Suppressor macrophage treated with lipopolysaccharide for 4 hours (primary cell): ENCODE measurements at places on chromosomes 16 and 17.
A peak's percentile ranks its signal among the peaks of the same experiment; 100 is the strongest.

GRCh38 chr17:47210105-47210504 lies 957 bp downstream of the MYL4 start:
- DNase-seq: no peak

DNA sequence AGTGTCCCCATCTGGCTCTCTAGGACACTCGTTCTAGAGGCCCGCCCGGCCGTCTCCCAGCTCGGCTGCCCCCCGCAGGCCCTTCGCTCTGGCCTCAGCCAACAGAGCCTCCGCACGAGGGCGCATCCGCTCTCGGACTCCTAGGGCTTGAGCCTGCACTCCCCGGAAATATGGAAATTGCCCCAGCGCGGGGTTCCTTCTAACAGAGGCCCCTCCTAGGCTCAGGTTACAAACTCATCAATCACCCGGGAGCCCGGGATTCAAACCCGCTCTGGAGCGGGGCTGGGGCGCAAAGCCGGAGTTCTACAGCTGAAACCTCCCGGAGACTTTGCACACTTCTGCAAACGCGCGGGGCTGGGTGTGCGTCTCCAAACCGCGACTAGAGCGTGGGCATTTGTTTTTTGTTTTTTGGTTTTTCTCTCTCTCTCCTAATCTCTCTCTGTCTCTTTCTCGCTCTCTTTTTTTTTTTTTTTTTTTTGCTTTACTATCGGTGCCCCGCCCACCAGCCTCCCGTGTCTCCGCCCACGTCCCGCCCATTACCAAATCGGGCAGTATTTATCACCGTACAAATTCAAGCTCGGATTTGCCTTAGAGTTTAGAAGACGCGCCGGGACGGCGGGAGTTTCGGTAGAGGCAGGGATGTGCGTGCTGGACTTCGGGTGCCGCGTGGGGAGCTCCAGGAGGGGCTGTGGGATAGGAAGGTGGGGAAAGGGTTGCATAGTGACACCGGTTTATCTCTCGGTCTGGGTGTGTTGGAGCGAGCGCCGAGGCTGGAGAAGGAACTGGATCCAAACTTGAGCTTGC lies 2.4 kb upstream of the FOXL1 start:
- DNase-seq: peak; percentile 51

- peak; percentile 57 for DNase-seq
Observed at GRCh38 chr17:80791758-80792284, 199.8 kb upstream of the CHMP6 start.

- no peak for DNase-seq
Observed at GRCh38 chr17:27878776-27879562, 14.2 kb downstream of the LYRM9 start.

- no peak for DNase-seq
Observed at GRCh38 chr17:7018331-7018964, 4.4 kb upstream of the BCL6B start.

DNA sequence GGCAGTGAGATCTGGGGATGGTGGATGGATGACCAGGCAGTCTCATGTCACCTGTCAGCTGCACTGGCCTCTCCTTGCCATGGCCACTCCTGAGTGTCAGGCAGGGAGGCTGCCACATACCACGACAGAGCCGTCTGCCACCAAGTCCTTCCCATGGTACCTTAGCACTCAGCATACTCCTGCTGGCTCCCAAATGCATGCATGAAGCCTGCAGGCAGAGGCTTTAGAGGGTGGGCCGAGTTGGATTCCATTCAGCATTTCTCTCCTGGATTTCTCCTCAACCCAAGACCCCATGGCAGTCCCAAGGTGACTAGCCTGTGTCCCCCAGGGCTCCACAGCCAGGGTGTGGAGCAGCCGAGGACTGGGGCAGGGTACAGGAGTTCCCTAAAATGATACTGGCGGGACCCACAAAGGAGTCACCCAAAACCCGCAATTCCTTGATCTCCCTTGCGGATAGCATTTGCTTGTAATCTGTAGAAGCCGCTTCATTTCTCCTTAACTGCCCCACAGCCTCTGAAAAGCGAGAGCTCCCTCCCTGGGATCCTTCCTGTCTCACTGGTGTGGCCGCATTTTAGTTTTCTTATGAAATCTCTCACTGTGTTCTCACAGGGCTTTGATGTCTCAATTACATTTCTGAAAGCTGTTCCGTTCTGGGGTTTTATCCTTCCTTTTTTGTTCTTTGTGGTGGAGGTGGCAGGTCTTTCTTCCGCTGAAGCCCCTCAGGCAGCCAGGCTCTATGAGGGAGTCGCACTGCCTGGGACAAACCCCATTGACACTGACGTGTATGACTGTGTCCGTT lies 141.4 kb downstream of the SOCS1 start:
- peak; percentile 34 for DNase-seq

DNA sequence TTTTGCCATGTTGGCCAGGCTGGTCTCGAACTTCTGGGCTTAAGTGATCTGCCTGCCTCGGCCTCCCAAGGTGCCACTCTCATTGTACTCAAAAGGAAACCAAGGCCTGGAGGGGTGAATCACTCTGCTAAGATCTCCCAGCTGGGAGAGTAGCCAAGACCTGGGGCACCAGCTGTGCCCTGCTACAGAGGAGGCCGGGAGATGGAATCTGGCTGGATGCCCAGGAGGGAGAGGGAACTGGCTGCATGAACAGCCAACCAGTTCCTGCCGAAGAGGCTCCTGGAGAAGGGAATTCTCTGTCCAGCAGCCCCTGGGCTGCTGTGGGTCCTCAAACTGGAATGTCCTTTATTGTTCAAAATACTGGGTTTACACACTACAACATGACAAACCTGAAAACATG lies 238.7 kb upstream of the CIBAR2 start:
- peak; percentile 13 for DNase-seq

GRCh38 chr17:3762922-3763776 lies 37.8 kb downstream of the ITGAE start:
- peak; percentile 43 for DNase-seq

DNA sequence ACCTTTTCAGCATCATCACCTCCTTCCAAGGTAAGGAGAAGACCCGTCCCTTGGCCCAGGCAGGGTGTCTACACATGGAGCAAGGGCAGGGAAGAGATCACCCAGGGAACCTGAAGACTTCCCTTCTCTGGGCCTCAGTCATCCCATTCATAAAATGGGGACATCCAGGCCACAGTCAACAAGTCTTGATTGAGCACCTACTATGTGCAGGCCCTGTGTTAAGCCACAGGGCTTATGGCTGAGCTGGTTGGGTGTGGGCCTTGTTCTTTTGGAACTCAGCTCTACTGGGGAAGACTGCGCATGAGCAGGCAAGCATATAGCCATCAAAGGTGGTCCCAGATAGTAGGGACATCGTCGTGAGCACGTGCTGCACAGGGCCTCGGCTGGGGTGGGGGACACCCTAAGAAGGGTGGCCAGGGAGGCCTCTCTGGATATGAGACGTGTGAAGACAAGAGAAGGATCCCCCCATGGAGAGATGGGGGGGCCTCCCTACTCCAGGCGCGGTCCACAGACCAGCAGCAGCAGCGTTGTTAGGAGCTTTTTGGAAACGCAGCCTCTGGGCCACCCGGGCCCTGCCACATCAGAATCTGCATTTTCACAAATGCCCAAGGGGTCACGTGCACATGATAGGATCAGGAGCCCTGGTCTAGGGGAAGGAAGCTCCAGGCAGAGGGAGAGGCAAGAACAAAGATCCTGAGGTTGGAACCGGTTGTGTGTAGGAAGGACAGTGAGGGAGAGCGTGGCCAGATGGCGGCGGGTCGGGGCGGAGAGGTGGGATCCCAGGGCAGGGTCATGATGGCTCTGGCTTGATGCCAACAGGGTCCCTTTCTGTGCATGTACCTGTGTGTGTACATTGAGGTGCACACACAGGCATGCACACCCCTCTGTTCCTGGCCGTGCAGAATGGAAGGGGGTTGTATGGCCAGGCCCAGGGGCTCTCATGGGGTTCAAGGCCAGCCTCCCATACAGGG lies 5.9 kb upstream of the ADGRG3 start:
- DNase-seq: no peak

DNA sequence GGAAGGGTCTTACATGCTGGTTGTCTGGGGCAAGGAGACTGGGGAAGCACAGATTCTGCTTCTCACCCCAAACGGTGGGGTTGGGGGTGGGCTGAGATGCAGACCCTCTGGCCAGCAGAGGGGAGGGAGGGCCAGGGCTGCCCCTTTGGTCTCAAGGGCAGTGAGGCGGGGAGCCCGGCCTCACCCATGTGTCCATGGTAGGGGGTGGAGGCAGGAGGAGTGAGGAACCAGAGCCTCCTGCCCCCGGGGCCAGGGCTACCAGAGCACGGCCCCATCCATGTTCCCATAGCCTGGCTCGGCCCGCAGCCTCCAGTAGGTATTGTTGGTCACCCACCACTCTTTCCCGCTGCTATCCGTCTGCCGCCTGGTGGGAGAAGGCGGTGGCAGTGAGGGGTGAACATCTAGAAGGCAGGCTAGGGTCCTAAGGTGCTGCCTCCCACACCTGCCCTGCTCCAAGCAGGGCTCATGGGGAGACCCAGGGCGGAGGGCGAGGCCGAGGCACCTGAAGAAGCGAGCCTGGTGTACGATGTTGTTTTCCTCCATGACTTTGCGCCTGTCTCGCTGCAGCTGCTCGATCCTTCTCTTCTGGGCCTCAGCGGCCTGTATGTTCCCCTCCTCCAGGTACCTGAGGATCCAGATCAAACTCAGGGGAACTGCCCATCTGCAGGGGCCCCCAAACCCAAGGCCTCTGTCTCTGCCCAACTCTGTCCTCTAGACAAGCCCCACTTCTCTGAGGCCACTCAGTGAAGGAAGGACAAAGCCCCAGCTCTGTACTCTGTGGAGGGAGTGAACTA lies 13.4 kb downstream of the OSBPL7 start:
- no peak for DNase-seq

GRCh38 chr16:79810449-79811189 lies 210.1 kb upstream of the MAF start:
- DNase-seq: no peak

- no peak for DNase-seq
Observed at GRCh38 chr17:17982801-17983200, 10.1 kb downstream of the DRC3 start.

DNA sequence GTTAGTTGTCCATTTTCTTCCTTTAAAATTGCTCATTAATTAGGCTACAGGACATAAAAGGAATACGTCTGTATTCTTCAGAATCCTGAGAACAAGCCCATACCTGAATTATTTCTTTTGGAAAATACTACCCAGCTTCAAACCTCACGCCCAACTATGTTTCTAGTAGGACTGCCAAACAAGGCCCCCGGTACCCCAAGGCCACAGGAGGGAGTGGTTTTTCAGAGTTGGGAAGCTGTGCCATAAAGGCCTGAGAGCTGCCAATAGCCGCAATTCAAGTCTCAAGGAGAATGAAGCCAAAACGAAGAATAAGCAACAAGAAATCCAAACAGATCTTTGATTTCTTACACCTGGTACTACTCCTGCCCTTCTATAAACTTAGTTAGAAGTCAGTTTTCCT lies 48.3 kb downstream of the UBE2G1 start:
- no peak for DNase-seq

GRCh38 chr16:53832896-53833544 lies 129.1 kb downstream of the FTO start:
- peak; percentile 26 for DNase-seq

GRCh38 chr16:10978871-10979446 lies 34.6 kb downstream of the CLEC16A start:
- no peak for DNase-seq

- DNase-seq: no peak
Observed at GRCh38 chr17:57666201-57666870, 78.8 kb downstream of the CCDC182 start.

GRCh38 chr17:83200231-83200699 lies 120.9 kb downstream of the METRNL start:
- peak; percentile 97 for DNase-seq

DNA sequence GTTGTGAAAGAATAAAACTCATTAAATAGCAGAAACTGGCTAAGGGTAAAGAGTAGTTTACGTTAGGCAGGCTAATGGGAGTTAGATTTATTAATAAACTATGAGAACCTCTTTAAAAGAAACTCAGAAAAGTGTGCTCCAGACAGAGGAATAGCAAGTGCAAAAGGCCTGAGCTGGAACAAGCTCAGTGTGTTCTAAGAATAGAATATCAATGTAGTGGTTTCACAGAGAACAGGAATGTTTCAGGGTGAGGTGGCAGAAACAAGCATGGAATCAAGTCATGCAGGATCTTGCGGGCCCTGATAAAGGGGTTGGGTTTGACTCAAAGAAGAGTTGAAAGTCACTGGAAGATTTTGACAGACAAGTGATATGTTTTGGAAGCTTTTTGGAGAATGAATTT lies 164.0 kb upstream of the HS3ST3A1 start:
- DNase-seq: no peak

DNA sequence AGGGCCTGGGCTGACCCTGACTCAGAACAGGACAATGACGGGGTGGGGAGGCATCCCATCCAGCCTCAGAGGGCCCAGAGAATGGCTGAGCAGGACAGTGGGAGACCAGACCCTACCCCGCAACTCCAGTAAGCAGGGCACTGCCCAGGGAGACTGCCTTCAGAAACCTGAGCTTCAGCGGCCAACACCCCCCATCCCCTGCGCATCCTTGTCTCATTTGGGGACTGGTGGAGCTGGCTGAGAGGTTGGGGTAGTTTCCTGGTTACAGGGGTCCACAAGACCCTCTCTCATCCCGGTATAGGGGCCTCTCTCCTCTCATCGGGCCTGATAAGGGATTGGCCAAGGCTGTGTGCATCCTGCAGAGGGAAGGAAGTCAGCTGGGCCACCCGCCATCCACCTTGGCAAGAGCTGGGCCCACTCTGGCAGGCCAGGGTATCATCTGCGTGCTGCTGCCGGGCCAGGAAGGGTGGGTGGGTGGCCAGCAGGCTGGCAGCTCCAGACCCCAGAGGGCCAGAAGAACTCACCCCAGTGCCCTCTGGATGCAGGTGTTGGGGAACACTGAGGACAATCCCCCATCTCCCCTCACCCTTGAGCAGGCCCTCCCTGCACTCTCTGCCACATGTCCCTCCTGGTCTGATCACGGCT lies 229.1 kb downstream of the KATNIP start:
- DNase-seq: no peak

DNA sequence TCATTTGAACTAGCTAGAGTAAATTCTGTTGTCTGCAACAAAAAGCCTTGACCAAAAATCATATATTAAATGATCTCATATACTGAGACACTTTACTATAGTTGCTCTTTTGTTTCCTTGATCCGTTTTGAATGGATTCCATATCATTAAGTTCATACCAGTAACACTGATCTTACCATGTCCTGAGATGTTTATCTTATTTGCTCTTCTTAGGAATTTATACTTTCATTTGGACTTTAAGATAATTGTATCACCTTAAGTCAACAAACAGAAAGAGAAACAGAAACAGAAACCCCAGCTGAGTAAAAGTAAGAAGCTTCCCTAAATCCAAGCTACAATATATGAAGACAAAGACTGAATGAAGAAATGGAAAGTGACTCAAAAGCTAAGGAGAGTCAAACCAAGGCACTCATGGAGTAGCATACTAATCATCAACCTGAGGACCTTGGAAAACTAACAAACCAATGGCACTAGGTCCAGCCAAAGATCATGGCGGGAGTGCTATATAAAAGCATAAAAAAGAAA lies 106.5 kb upstream of the COX10 start:
- DNase-seq: peak; percentile 62

- no peak for DNase-seq
Observed at GRCh38 chr16:58121132-58121531, 8.0 kb downstream of the CFAP20 start.
